CD4-positive, alpha-beta memory T cell (primary cell): ENCODE measurements at places on chromosomes 7 and 10.

- no peak for DNase-seq
Observed at GRCh38 chr10:70109064-70109729, 23.4 kb downstream of the AIFM2 start.

DNA sequence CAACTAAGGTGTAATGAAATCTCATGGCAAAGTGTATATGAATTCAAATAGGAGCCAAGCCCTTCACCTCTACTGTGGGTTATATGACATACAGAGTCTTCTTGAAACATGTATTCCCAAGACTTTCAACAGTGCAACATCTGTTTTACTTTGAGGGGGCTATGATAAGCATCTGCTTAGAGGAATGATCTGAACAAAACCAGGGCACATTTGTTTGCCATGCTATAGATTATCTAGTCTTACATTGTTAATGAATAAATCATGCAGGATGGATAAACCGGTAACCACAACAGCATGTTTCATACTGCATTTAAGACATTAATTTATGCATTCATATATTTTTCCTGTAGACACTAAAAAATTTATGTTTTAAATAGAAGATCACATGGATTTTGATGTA, 1021.9 kb downstream of the LRMDA start:
- DNase-seq = no peak

DNA sequence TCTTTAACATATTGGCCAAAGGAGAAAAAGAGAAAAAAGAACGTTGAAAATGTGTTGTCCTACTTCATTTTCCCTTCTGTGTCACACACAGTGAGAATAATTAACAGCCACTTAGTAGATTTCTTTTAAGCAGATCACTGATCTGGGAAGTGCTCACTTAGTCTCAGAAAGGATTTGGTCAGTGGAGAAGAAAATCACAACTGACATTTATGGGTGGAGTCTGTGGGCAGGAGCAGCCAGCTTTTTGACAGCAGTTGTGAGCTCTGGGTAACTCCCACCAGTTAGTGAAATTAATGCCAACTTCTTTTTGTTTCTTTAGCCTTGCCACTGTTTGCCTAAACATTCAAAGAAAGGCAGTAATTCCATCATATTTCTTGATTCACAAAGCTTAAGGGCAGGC, 49.7 kb downstream of the CDK14 start:
- DNase-seq = no peak

- no peak for DNase-seq
Observed at GRCh38 chr10:78658645-78659597, 409.8 kb upstream of the ZMIZ1 start.

DNA sequence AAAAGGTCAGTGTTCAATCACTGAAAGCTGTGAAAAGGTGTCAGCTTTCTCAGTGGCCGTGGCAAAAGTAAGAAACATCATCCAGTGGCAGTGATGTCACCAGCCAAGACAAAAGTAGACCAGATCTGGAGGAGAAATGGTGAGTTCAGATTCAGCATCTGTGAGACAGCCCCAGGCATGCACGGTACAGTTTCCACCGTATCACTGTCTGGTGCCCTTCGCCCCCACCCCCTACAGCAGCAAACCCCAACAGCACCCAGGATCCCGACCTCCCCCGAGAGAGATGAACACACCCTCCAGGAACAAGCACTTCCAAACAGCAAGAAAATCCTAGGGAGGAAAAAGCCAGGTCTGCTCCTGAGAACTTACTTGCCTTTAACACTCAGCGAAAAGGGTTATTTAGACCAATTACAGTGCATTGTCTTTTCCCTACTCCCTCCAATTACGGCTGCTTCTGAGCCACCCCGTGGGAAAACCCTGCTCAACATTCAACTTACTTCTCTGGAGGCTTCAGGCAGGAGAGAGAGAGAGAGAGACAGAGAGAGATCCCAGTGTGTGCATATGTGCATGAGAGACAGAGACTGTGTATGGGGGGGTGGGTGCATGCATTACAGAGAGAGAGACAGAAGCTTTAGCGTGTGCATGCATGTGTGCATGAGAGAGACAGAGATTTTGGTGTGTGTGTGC, 189.6 kb downstream of the GRID1 start:
- no peak for DNase-seq

DNA sequence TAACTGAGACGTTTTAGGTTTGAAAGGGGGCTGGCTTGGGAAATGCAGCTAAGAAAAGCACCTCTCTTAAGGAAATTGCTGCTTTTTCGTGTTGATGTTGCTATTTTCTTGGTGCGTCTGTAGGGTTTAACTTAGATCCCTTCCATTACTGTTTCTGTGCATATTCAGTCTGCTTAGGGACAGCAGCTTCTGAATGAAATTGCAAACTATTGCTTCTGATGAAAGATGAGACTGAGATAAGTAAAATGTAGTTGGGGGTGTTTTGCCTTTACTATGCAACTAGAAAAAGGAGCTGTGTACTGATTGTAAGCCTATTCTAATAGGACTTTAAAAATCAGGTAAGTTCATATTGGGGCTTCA, 772 bp downstream of the HDAC9 start:
- no peak for DNase-seq

GRCh38 chr10:35613597-35614226, 8.6 kb downstream of the GJD4 start:
- no peak for DNase-seq
